SK-N-SH treated with all-trans-retinoic acid at 6 μM for 48 hours (cell line): ENCODE measurements at places on chromosomes 11 and 22.

- ATAC-seq: peak; percentile 4; the same call in 1 of the 3 replicates
Measured at GRCh38 chr22:45971408-45972028, 5.4 kb downstream of the WNT7B start.

DNA sequence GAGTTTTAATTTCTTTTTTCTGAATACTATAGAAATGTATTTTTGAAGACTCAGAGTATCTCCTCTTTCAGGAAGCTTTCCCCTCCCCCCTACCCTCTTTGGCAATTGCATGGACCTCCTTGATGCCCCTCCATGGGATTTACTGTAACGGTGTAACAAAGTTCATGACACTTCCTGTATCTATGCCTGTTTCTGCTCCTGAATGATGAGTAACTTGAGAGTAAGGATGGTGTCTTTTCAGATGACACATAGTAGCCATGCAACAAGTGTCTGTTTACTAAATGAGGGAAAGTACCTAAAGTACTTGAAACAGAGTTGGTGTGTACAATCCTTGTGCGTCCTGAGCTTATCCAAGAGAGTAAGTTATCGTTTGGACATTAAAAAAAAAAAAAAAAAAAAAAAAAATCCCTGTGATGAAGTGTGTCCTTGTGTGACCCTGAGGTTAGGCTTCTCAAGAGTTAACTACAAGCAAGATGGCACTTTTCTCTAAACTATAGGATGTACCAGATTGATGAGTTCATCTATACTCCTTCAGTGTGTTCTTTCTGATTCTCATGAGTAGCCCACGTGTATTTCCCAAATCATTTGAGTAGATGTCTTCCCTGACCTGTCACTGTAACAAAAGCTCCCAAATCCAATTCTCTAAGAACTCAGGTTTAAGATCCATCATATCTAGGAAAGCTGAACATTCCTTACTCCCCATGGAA, 7.4 kb downstream of the ETS1 start:
- ATAC-seq: no peak

- ATAC-seq: no peak
Measured at GRCh38 chr22:49450498-49450897, 377.2 kb downstream of the BRD1 start.

GRCh38 chr11:127458561-127458960, 458.0 kb upstream of the KIRREL3 start:
- ATAC-seq: no peak

GRCh38 chr11:98545544-98546175, 475.1 kb upstream of the CNTN5 start:
- no peak for ATAC-seq

DNA sequence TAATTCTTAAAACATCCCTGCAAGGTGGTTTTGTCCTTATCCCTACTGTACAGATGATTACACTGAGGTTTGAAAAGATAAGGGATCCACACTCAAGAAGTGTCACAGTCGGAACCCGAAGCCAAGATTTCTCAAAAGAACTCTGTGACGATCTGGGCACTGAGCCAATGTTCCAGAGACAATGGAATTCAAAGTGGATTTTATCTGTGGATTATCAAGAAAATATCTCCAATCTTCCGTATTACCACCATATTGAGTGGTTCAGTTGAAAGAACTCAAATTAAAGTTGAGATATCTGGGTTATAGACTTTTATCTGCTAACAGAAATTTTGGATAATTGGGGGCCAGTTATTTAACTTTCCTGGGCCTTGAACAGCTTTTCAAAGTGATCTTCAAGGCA, 100.0 kb upstream of the GRAMD1B start:
- no peak for ATAC-seq

DNA sequence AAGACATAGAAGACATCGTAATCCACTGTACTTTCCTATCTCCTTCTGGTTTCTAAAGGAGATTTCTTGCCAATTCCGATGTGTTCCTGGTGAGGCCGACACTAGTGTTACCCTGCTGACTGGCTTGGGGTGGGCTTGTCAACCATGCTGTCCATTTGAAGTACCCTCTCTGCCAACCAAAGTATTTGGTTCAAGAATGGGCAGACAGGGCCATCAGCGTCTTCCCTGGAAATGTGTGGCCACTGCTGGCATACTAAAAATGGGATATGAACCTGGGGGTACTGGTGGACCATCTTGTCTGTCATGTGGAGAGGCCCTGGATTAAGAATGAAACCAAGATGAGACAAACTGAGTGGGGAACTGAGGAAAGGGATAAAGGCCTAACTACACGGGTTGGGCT, 1.8 kb upstream of the VSTM5 start:
- no peak for ATAC-seq

DNA sequence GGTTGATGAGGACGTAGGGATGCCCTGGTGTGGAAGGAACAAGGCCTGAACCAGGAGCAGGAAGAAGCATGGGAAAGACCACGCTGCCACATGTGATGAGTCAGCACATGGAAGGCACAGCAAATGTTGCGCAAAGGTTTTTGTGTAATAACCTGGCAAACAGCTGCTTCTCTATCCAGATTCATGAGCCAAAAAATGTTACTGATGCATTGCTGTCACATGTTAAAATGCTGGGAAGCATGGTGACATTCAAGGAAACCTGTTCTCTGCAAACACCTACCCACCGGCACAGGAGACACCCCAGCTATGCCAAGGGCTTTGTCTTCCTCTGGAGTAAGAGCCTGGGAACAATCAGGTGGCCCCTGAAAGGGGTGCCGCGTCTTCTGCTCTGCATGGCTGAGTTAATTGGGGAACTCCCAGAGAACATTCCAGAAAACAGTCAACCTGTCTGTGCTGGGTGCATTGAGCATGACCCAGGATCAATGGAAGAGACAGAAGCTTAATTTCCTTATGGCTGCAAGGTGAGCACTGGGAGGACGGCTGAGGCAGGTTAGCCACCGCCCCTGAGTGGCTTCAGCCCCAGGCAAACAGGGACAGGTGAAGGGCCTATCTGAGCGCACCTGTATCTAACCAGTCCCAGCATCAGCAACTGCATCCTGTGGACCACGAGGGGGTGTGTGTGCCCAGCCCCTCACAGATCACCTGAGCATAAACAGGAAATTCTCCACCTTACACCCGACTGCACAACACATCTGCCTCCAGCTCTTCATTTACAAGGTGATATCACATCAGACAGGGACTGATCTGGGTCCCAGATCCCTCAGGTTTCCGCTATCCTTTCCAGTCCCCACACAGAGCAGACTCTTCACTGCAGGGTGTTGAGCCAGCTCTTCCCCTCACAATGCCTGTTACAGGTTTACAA, 108.4 kb downstream of the GGTLC2 start:
- no peak for ATAC-seq

DNA sequence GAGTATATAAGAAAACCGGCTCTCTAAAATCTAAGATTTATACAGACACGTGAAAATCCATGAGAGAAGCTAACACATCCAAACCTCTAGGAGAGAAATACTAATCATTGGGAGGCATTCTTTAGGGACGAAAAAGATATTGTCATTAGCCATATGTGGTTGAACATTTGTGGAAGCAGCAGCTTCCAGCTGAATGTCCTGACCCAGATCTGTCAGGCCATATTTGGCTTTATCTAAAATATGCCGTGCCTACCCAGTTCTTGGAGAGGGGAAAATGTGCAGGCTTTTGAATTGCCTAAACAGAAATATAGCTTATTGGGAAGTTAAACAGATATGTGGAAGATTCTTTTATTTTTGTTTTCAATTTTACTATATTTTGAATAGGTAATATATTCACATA, 6.4 kb downstream of the CCDC89 start:
- no peak for ATAC-seq

GRCh38 chr22:45284705-45285262, at the start of gene UPK3A:
UPK3A (plus strand) TSS chr22:45284949; CDS start chr22:45285014, 65 bp downstream.
- ATAC-seq: peak; percentile 90

GRCh38 chr11:56522008-56522407, 21.0 kb downstream of the OR5M11 start:
- no peak for ATAC-seq

GRCh38 chr11:115715251-115715770, 211.1 kb upstream of the CADM1 start:
- no peak for ATAC-seq

DNA sequence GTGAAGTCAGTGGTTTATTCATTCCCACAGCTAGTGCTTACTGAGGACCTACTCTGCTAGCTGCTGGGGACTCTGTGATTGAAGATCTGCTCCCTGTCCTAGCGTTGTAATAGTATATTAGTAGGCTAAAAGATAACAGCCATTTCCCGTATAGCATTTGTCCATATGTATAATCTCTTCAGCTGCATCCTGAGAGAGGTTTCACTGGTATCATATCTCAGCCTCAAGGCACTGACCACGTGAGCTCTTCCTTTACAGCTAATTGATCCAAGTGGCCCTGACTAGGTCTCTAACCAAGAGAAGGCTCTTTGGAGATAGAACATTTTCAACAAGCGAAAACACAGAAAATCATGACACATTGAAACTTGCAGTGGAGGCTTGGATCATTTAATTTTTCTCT, 110.2 kb downstream of the APIP start:
- ATAC-seq: no peak

DNA sequence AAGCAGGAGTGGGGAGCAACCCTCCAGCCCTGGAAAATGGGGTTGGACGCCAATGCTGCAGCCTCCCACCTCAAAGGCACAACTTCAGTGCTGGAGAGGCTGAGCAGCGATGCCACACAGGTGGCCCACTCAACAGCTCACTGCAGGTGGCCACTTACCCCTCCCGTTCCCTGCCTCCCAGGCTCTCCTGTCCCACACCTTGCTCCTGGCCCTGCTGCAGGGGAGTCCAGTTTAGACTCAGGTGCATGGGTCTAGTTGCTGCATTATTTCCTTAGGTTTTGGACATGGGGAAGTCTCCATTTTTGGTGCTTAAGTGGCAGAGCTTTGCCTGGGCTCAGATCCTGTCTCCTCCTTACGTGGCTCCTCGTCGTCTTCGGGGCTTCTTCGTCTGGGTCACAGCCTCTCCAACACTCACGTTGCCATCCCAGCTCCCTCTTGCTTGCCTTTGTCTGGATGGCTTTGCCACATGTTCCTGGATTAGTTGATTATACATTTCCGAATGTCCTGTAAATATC, 898.3 kb downstream of the BRD1 start:
- ATAC-seq: no peak

- no peak for ATAC-seq
Measured at GRCh38 chr22:36383110-36383581, 4.6 kb downstream of the MYH9 start.

GRCh38 chr11:110435780-110436717, 6.3 kb downstream of the FDX1 start:
- no peak for ATAC-seq

- ATAC-seq: no peak
Measured at GRCh38 chr11:85766721-85767161, 44.2 kb downstream of the SYTL2 start.

- no peak for ATAC-seq
Measured at GRCh38 chr11:86124251-86125233, 55.7 kb upstream of the PICALM start.

GRCh38 chr11:61791737-61792309, 576 bp downstream of the TMEM258 start:
- ATAC-seq: peak; percentile 71

- ATAC-seq: no peak
Measured at GRCh38 chr22:17117890-17118289, 3.3 kb downstream of the TMEM121B start.

GRCh38 chr11:122393209-122393860, 262.2 kb upstream of the UBASH3B start:
- ATAC-seq: no peak

DNA sequence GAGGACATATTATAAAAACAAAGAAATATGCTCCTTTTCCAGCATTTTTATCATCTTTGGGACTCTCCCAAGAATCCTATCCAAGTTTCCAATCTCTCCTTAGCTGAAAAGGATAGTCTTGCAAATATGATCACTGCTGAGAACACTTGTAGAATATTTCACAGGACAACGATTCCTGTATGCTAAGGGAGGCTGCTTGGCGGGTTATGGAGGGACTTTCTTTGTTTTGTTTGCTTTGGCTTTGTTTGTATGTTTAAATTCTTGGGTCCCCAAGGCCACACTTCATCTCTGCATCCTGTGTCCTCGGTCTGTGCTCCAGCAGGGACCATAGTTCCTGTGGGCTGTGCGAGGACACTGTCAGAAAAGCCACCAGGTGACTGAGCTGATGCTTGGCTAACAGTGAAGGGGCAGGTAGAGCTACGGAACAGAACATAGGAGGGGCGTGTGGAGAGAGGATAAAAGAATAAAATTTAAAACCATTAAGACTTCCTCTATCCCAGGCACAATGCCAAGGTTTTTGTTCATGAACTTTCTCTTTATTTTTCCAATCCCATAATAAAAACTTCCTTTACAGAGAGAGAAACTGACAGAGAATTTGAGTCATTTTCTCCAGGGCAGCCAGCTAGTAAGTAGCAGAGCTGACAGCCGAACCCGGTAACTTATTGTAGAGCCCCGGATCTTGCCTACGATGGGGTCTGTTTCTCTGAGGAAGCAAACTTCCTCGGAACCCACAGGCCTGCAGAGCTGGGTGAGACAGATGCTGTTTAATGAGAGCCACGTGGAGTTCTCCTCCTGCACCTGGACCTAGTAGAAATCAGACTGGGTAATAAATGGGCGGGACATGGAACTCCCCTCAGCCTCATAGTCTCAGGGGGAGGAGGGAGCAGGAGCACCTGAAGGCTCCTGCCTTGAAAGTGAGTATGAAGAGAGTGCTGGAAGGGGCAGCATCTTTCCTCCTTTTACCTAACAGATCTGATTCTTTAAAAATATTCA, at the start of gene IZUMO1R:
IZUMO1R (plus strand) TSS at position 615 of the 993 bp plus-strand sequence. CDS start 1,057 bp downstream, outside the sequence.
- ATAC-seq: peak; percentile 9; the same call in 1 of the 3 replicates

DNA sequence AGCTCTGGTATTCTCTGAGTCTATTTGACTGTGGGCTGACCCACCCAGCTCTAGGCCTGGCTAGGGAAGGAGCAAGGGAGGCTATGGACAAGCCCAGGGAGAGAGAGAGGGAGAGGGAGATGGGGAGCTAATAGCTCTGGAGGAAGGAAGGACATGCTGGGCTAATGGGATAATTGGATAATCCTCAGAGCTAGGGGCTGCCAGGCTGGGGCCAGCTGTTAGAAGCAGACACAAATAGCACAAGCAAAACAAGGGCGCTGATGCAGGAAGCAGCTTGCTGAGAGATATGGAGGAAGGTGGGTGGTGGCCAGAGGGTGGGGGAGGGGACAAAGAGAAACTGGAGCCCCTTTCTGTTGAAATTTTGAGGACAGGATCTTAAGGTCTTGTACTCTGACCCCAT, 23.2 kb downstream of the ADORA2A start:
- peak; percentile 59 for ATAC-seq

GRCh38 chr11:15883455-15883920, 472.9 kb downstream of the SOX6 start:
- no peak for ATAC-seq

- ATAC-seq: no peak
Measured at GRCh38 chr11:117940736-117941135, 11.5 kb upstream of the TMPRSS13 start.

- no peak for ATAC-seq
Measured at GRCh38 chr22:42500836-42501179, 18.8 kb downstream of the RRP7A start.

- peak; percentile 79 for ATAC-seq
Measured at GRCh38 chr11:122137078-122137793, 21.2 kb upstream of the BLID start.
